NCI-H2081 (cell line): ENCODE measurements at places on chromosomes 6 and 20.
A peak's percentile ranks its signal among the peaks of the same experiment; 100 is the strongest.

DNA sequence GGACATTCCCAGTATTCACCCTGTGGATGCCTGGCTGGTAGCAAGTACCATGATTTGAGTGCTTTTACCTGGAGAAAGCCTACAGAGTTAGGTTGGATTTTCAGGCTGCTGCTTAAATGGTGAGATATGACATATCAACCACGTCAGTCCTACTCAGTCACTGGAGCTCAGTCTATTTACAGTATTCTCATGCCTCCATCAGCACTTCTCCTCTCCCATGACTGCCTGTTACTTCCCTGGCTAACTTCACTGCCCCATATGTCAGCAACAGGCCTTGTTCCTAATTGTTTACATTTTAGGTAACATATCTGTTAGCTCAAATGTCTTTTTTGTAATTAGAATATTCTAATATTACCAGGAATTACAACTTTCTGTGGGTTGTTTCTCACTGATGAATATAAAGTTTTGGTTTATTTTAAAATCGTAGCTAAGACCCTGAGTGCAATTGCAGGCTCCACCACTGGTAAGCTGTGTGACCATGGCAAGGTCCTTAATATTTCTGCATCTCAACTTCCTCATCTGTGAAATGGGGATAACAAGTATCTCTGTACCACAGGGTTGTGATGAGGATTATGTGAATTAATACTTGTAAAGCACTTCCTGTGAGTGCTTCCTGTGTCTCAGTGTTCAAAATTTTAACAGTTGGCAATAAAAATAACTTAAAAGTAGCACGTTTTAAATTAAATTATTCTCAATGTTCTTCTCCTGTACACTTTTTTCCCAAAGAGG, 54.3 kb downstream of the RNF144B start:
- no peak for DNase-seq

DNA sequence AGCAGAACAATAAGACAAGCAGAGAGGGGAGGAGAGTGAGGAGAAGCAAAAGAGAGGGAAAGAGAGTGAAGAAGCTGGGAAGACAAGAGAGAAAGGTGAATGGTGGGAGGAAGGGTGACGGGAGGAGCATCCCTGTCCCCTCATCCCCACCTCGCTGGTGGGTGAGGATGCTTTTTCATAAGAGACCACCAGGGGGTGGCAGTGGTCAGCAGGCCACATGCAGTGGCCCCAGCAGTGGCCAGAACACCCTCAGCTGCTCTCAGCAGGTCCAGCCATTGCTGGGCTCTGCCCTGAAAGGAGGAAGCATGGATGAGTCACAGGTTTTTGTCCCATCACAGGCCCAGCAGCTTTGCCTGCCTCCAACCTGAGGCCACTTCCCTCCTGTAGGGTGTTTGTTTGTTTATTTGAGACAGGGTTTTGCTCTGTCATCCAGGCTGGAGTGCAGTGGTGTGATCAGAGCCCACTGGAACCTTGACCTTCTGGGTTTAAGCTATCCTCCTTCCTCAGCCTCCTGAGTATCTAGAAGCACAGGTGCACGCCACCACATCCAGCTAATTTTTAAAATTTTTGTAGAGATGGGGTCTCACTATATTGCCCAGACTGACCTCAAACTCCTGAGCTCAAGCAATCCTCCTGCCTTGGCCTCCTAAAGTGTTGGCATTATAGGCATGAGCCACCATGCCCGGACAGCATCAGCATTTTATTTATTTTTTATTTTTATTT, 24.0 kb downstream of the FGD2 start:
- DNase-seq = peak; percentile 27

DNA sequence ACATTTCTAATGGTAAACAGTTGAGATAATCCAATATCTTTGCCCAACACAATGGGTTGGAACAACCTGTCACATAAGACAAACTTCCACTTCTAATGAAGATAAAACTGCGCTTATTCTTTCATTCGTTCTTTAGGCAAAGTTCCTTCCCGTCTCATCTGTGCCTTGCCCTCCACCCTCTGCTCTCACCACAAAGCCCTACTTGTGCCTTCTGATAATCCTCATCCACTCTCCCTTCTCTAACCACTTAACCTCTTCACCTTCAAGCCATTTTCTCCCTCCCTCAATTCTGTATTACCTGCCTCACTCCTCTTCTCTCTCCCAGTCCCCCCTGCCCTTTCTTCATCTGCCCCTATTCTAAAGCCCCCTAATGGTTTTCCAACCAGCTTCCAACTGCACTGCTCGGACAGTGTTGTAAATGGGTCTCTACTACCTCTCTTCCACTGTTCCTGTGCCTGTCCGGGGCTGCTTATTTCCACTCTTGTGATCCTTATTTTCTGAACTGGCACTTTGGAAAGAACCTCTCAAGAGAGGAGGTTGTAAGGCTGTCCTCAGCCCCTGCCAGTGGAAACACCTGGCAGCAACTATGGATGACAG, 62.9 kb upstream of the MYB start:
- DNase-seq = no peak

DNA sequence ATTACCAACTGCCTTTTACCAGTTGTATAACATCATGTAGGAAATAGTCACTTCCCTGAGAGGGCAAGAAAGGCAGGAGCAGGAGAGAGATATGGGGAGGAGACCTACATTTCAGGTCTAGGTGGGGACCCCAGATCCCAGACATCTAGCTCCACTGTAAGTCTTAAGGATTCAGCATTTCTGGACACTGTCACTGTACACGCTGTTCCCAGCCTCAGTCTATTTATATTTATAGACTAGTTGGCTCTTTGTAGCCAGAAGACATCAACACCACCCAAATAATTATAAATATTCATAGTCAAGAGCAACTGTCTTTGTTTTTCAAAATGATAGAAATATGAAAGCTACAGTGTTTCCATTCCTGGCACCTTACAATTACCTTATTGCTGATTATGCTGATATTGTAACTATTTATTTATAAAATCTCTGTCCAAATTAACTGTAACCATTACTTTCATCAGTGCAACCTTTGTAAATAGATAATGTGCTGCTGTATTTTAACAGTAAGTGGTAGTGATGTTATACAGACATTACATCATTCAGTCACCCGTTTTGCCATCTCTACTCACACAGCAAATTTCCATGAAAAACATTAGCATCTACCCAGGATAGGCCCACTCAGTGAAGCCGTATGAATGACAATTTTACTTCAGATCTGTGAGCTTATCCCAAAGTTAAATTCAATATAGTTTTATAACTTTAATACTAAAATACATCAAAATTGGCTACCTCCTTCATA, 162.8 kb downstream of the PTPRK start:
- DNase-seq = no peak

GRCh38 chr6:44485601-44486401, 98.3 kb downstream of the CDC5L start:
- DNase-seq = no peak

DNA sequence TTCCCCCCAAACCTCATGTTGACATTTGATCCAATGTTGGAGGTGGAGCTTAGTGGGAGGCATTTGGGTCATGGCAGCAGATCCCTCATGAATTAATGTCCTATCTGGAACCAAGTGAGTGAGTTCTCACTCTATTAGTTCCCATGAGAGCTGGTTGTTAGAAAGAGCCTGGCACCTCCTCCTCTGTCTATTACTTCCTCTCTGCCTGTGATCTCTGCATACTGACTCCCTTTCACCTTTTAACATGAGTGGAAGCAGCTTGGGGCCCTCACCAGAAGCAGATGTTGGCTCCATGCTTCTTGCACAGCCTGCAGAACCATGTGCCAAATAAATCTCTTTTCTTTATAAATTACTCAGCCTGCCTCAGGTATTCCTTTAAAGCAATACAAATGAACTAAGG, 127.3 kb upstream of the RALGAPA2 start:
- no peak for DNase-seq

DNA sequence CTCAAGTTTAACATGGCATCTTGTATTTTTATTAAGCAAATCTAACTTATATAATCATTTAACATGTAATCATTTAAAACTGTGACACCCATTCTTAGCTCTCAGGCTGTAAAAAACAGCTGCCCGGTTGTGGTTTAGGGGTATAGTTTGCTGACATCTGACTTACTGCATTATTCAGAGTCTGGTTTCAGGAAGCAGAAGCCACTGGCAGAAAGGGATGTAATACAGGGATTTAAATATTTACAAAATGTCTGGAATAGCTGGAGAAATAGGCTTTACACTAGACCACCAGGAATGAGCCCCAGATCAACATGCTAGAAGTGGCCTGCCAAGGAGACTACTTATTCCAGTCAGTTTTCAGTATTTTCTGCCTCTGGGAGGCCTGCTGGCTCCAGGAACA, 421.1 kb downstream of the CD109 start:
- DNase-seq = no peak

DNA sequence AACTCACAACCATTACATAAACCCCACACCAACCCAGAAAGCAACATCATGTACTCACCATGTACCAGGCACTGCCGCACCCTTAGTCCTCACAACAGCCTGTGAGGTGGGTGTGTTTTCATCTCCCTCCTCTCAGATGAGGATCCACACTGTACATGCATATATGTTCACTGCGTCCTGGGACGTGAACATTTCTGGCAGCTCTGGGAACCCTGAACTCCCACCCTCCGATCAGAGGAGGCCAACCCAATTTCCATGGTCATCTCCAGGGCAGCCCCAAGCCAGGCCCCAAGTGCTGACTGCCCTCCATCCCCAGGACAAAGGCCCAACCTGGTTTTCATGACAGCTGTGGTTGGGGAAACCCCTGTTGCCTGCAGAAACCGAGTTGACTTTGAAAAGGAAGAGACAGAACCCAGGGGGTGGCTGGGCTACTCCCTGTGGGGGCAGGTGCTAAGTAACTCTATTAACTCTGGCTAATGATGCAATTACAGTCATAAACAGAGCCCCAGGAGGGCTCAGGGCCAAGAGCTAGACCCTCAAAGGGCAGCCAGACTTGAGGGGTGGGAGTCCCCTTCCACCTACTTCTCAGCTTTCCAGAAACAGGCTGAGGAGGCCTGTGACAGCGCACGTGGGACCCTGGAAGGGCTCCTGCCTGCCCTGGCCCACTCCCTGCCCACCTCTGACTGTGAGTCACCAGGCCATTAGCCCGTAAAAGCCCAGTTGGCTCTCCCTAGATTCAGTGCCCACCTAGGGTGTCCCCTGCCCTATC, 2.6 kb downstream of the TFEB start:
- DNase-seq = peak; percentile 79

GRCh38 chr20:63491078-63491477, 7.8 kb downstream of the EEF1A2 start:
- no peak for DNase-seq

DNA sequence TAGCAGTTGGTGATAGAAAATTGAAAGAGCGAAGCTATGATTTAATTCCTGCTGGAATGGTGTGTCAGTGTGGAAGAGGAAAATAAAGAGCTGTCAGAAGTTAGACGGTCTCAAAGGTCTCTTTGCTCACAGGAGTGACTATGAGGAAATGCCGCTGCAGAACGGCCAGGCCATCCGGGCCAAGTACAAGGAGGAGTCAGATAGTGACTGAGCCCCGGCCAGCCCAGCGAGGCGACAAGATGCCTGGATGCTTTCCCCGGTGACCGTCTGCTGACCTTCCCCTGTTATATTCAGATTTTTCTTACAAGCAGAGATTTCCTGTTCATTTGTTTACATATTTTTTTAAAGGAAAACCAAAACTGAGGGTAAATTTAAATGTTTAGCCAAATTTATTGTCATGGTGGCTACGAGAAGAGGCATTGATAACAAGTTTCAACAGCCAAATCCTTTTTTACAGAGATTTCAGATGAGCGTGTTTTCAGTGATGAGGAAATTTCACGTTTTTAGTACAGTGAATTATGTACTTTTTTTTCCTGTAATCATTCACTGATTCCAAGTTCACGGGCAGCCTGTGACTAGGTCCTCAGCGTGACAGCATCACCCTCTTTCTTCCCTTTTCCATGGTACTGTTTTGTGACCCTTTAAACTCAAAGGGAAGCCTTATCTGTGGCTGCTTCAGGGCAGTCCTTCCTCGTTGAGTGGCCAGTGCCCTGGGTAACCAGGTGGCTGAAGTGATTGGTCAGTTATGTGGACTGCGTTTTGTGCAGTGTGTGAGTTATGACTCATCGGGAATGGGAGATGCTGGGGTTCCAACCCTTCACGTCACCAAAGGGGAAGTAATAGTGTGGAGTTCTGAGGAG, 12.6 kb downstream of the DYNLT1 start:
- no peak for DNase-seq

- no peak for DNase-seq
These were observed 119.7 kb downstream of the GRIK2 start for GRCh38 chr6:101513181-101513580.

GRCh38 chr6:151808371-151809241, 1.1 kb downstream of the ESR1 start:
- DNase-seq = no peak

GRCh38 chr6:158207422-158207788, 39.3 kb downstream of the GTF2H5 start:
- DNase-seq = no peak

DNA sequence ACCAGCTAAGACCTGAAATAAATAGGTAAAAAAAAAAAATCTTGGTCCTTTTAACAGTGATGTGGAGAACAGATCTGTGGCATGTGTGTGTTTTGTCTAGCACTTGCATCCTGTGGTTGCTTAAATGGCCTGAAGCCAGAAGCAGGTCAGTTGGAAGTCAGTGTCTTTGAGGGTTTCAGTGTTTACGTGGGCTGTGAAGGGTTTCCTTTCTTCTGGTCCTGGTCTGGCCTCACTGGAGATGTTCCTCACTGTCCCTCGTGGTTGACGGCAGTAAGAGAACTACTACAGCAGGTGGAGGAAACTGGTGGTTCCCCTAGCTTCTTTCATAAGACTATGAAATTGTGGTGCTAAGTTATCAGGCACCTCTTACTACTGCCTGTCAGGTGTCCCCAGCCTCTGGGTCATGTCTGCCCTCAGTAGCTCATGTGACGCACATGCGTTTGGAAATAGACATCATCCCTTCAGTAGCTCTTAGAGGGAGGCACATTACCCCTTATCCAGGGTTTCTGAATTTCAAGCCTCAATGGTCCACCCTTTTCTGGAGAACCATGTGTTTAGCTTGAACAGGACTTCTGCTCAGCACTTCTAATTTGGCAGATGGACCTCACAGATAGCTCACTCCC, 59.4 kb upstream of the SCP2D1 start:
- DNase-seq = no peak

DNA sequence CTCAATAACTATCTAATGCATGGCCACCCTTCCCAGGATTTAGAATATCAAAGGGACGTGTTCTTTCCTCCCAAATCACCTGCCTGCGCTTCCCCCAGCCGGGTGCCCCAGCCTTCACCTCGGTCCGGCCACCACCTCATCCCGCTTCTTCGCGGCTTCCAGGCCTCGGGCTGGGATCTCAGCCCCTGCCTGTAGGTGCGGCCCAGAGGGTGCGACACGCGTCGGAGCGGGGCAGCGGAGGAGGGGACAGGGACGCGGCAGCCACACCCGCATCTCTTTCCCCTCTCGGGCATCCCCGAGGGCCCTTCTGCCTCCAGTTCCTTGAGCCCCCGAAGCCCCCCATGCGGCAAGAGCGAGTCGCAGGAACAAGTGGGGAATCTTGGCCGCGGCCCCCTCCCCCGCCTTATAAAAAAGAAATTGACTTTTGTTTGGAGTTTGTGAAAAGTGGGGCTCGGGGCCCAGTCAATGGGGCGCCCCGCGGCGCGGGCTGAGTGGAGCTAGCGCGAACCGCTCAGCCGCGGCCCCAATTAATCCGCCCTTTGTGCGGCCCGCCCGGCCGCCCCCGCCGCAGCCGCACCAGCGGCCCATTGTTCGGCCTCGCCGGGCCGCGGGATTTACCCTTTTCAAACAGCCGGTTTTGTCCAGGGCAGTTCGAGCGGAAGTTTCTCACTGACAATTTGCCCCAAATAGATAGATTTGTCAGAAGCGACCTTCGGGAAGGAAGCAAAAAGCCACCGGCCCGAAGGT, 8.4 kb upstream of the NR2E1 start:
- no peak for DNase-seq

- DNase-seq = no peak
These were observed 161.4 kb downstream of the C6orf58 start for GRCh38 chr6:127738423-127738822.

GRCh38 chr6:161215876-161216615, 57.8 kb downstream of the AGPAT4 start:
- no peak for DNase-seq
